Stimulated activated CD8-positive, alpha-beta memory T cell treated with anti-CD3 and anti-CD28 coated beads, Interleukin-15, amount 100 ng/mL, for 4 hours (primary cell): ENCODE measurements at places on chromosomes 2 and 18.

DNA sequence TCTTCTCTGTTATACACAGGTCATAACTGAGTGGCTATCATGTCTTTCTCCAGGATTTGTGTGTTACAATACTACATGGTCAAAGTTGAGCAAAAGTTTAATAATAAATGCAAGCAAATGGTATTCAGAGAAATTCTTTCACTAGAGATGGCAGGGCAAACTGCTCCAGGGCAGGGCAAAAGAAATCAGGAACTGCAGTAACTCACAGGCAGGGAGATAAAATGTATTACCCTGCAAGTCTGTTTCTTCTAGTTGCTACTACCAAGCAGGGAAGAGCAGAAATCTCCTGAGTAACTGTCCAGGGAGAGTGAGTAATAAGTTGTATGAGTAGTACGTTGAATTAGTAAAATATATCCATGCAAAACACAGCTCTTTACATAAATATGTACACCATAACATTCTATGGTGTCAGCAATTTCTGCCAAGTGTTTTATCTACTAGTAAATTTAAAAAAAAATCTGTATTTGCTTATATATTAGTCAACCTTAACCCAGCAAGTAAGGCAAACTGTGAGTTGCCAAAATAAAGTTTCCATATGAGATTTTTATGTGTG, 404.1 kb downstream of the ZEB2 start:
- no peak for DNase-seq

GRCh38 chr2:189657867-189658266, 3.4 kb upstream of the ASNSD1 start:
- DNase-seq: no peak

- DNase-seq: no peak
Observed at GRCh38 chr2:217942731-217943335, 60.0 kb downstream of the TNS1 start.

DNA sequence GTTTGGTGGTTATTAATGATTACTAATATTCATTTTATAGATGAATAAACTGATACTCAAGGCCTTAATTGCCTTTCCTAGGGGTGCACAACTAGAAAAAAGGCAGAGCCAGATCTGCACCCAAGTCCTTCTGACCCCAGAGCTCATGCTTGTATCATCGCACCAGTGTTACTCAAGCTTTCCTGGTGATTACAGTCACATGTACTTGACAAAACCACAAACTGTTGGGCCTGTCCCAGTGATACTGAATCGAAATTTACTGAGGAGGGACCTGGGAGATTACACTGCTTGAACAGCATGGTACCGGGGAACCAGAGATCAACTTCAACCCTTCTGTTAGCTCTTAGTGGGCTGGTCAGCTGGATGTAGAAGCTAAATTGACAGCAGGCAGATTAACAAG, 33.7 kb downstream of the FASTKD2 start:
- DNase-seq: no peak

DNA sequence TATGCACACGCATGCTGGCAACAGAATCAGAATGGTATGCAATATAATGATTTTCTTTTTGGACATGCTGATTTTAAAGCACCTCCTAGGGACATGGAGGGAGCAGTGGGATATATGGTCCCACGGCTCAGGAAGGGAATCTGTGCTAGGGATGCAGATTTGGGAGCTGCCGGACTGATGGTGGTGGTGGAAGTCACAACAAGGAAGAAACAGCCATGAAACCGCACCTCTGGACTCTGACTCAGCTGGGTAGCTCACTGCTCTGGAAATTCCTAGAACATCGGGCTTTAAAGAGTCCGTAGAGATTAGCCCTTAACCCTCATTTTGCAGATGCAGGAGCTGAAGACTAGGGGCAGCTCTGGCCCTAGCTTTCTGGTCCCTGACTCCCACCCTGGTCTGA, 364.3 kb upstream of the KLHL29 start:
- no peak for DNase-seq

DNA sequence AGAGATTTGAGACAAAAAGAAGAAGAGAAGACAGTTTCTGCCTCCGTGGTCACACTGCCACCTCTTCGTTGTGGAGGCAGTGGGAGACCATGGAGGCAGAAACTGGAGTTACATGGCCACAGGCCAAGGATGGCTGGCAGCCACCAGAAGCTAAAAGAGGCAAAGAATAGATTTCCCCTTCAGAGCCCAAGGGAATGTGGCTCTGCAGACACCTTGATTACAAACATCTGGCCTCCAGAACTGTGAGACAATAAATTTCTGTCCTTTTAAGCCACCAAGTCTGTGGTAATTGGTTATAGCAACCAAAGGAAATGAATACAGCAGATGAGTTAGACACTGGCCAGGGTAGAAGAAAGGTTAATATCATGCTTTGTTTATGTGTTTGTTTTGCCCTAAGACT, 420.4 kb upstream of the LYPD1 start:
- DNase-seq: no peak

DNA sequence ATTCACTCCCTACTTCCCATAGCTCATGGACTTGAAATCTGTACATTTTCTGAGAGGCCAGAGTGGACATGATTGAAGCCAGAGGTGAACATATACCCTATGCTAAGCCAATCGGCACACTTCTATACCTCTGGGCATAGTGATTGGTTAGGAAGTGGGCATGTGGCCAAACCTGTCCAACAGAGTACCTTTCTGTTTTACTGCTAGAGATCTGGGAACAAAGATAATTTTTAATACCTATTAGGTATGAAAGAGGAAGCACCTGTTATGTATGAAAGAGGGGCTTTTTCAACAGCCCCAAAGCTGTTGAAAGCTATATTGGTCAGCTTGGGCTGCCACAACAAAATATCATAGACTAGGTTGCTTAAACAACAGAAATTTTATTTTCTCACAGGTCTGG, 27.7 kb downstream of the METTL8 start:
- no peak for DNase-seq

GRCh38 chr2:219010162-219010756, 17.0 kb upstream of the CRYBA2 start:
- DNase-seq: no peak

DNA sequence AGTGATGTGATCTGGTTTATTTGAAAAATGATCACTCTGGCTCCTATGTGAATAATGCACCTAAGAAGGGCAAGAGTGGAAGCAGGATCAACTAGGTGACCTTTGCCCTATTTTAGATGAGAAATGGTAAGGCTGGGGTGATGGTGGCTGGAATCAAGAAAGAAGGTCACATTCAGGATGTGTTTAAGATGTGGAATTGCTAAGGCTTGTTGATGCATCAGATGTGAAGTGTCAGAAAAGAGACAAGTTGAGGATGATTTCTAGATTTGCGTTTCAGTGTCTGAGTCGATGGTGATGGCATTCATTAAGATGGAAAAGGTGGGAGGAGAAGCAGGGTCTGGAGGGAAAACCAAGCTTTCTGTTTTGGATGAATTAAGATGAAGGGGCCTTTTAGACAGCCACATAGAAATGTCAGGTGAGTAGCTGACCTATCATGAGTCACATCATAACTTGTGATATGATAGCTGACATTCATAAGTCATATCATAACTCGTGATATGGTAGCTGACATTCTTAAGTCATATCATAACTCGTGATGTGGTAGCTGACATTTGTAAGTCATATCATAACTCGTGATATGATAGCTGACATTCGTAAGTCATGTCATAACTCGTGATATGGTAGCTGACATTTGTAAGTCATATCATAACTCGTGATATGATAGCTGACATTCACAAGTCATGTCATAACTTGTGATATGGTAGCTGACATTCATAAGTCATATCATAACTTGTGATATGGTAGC, 101.2 kb upstream of the SEC11C start:
- no peak for DNase-seq

DNA sequence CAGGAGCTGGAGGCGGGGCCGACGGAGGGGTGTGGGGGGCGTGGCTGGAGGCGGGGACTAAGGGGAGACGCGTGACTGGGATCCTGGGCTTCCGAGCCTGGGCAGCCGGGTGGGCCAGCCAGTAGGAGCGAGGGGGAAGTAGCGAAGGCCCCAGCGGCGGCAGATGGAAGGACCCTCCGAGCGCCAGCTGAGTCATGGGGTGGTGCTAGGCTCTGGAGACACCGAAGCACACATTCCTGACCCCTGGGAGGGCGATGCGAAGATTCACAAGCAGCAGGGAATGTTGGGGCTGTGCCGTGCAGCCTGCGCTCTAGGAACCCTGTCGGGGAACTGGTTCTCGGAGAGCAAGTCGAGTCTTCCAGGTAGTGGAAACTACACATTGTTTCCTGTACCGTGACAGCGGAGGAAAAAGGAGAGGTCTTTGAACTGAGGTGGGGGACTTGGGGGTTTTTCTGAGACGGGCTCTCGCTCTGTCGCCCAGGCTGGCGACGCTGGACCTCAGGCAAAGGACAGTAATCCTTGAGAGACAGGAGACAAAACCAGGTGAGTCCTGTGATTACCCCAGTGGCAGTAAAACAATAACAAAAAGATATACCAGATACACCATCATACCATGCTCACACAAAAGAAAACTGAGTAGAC, 650 bp upstream of the AFG3L2 start:
- no peak for DNase-seq

DNA sequence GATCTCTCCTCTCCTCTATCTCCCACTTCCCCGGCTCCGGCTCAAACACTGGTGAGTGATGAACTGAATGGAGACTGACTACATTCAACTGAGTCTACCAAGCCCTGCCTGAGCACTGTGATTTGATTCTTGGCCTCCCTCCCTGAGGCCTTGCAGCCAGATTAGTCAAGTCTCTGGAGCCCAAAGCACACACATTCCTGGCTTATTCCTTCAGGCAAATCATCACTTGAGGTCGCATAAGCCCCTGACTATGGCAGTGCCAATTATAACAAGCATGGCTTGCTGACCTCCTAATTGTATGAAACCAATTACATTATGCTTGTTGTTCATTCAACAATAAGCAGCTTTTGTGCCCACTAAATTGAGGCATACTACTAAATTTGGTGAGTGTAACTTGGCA, 34.6 kb downstream of the EFEMP1 start:
- DNase-seq: no peak

GRCh38 chr2:96549967-96550786, 13.6 kb downstream of the ARID5A start:
- no peak for DNase-seq

GRCh38 chr2:85329181-85329651, 1.4 kb upstream of the TGOLN2 start:
- DNase-seq: no peak

GRCh38 chr18:26386002-26386401, 159.8 kb downstream of the TAF4B start:
- DNase-seq: no peak

DNA sequence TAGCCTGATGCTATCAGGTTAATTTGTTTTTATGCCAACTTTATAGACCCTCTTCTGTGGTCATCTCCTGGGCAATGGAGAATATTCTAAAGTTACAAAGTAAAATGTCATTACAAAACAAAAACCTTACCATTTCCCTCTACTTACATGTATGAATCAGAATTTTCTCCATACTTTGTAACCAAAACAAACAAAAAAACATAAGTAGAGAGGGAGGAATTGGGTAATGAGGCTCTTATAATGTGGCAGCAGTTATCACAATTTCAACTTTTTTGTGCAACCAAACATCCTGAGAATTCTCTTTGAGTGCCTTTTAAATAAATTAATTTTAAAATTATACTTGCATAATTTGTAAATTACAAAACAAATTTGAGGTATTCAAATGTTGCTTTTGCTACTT, 332.8 kb downstream of the TXNL1 start:
- DNase-seq: no peak

DNA sequence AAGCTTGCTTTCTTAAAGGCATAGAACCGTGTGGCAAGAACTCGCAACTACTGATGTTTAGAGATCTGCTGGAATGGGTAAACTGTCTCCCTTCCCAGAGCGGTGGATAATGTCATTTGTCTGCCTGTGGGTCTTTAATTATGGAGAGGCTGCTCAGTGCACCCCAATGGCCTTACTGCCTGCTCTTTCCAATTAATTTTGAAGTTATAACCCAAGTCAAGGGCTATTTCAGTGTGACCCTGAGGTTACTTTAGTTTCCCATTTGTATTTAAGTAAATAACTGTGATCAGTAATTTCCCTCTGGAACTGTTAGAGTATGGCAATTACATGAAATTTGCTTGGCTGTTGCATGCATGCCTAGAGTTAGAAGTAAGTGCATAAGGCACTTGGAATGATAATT, 48.9 kb upstream of the LYPD6 start:
- no peak for DNase-seq

DNA sequence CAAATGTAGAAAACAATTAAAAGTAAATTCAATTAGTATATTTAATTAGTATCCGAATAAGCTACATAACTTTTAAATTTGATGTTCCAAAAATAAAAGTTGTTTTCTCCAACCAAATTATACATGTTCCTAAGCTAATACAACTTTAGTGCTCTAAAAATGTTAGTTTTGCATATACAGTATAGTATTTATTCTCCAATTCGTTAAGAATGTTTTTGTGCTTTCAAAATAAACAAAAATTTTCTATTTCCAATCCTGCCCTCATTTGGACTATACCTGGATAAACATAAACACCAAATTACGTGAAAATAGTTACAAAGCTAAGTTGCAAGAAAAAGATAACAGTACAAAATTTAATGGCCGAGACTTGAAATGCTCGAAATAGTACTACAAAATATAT, 71.9 kb downstream of the STK39 start:
- DNase-seq: no peak

GRCh38 chr2:176099728-176100546, at the start of gene HOXD12:
HOXD12 (plus strand) TSS chr2:176099795; CDS start chr2:176099802, 7 bp downstream.
- DNase-seq: no peak

DNA sequence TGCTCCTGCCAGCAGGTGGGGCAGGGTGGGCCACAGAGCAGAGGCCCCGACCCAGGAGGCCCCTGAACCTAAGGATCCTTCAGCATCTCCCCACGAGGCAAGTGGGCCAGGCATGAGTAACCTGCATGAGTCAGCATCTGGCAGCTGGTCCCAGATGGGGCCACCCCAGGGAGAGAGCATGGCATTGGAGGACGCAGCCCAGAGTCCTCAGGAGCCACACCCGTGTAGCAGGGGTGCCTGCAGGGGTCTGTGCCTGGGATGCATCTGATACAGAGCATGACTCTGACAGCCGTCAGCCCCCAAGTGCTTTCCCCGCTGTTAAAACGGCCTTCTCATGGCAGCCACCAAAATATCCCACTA, 185.6 kb upstream of the SALL3 start:
- no peak for DNase-seq

DNA sequence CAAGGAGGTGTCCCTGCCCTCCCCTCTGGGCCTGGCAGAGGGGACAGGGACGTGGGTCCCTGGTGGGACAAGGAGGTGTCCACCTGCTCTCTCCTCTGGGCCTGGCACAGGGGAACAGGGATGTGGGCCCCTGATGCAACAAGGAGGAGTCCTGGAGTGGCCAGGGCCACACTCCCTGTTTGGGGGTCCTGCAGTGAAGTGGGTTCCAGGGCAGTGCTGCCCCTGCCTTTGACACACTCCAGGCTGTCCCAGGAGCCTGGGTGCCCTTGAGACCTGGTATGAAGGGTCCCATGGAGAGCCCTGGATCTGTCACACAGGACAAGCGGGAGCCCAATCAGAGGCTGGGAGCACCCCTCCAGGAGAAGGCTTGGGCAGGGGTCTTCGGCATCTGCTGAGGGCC, 75.8 kb upstream of the GPC1 start:
- no peak for DNase-seq

- DNase-seq: no peak
Observed at GRCh38 chr2:180707884-180708205, 272.6 kb upstream of the UBE2E3 start.
